ENCODE measurements at places on chromosomes 5 and 9.

- DNase-seq: no peak
Measured at GRCh38 chr5:150406103-150406722, 6.5 kb downstream of the CD74 start.

GRCh38 chr5:3024554-3024953 is 273.1 kb upstream of the IRX2 start:
- no peak for DNase-seq

GRCh38 chr9:121598965-121599871 is 52.2 kb upstream of the DAB2IP start:
- DNase-seq: peak; percentile 85

- no peak for DNase-seq
Measured at GRCh38 chr5:73637565-73637964, 11.6 kb downstream of the ARHGEF28 start.

DNA sequence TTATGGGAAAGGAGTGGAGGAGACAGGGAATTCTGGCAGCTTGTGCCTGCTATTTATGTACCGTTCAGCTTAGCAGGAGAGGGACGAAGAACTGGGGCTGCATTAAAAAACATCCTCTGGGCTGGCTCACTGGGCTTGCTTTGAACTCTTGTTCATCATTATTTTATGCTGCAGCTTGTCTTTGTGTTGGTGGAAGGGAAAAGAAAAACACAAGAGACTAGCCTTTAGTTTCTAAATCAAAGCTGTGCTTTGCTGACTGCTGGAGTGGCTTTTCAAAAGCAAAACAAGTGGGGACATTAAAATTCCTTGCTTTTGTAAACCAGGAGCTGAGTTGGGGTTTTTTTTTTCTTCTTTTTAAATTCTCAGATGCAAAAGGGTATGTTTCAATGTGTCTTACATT is 5.9 kb upstream of the RGMB start:
- DNase-seq: no peak

GRCh38 chr5:98349990-98350365 is 423.5 kb upstream of the RGMB start:
- DNase-seq: no peak

- no peak for DNase-seq
Measured at GRCh38 chr5:157050050-157050449, 8.9 kb downstream of the HAVCR1 start.

DNA sequence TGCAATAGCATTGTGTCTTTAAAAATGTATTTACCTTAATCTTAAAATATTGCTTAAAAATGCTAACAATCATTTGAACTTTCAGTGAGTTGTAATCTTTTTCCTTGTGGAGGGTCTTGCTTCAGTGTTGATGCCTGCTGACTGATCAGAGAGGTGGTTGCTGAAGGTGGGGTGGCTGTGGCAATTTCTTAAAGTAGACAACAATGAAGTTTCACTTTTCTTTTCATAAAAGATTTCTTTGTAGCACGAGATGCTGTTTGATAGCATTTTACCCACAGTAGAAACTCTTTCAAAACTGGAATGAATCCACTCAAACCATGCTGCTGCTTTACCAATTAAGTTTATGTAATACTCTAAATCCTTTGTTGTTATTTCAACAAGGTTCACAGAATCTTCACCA is 50.8 kb downstream of the NR3C1 start:
- DNase-seq: no peak

All from eye (tissue), 1 donor.